Stimulated activated CD8-positive, alpha-beta memory T cell treated with anti-CD3 and anti-CD28 coated beads, Interleukin-7, amount 100 ng/mL, for 48 hours (primary cell): ENCODE measurements at places on chromosomes 7 and 10.

GRCh38 chr7:38934051-38934450 lies 25.1 kb upstream of the VPS41 start:
- DNase-seq, result no peak

DNA sequence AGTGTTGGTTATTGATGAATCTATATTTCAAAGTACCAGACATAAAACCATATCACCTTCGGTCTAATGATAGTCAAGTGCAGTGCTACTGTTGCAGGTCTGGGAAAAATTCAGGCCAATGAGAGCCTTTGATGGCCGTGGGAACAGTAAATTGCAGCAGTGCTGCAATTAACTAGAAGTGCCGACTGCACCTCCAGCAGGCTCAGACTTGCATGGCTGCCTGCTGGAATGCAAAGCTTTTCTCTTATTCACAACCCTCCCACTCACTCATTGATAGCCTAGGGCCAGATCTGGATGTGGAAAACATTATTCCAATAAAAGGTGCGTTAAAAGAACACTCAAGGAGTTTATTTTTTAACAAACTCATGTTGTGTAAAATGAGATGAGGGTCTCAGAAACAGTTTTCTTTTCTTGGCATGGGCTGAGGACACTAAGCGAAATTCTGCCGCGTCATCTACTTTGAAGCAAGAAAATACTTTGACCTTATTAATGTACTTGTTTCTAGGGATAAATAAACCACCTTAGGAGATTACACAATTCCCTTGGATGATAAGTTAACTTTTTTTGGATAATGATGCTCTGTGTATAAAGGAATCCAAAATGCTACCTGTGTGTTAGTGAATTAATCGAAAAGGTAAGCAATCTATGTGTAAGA lies 17.1 kb downstream of the PLXDC2 start:
- no peak for DNase-seq

DNA sequence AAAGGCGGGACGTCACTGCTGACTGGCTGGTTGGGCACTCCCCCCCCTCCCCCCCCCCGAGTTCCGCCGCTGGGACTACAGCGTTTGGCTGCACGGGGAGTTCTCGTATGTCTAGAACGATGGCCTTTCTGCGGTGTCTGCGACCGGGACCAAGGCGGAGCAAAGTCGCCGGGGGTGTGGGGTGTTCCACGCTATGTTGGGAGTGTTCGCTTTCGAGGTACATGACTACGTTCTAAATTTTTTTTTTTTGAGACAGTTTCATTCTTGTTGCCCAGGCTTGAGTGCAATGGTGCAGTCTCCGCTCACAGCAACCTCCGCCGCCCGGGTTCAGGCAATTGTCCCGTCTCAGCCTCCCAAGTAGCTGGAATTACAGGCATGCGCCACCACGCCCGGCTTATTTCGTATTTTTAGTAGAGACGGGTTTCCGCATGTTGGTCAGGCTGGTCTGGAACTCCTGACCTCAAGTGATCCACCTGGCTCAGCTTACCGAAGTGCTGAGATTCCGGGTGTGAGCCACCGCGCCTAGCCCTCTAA lies 573 bp upstream of the IDI1 start:
- no peak for DNase-seq

GRCh38 chr7:159019111-159019510 lies 125.6 kb downstream of the VIPR2 start:
- no peak for DNase-seq
